Tibial nerve (tissue), 4 donors: ENCODE measurements at places on chromosomes 7 and 10. TPM values are rescaled to one million over a fixed set of nuclear protein-coding genes. Genes with fewer than 3 reads are reported as not detected.

OR13A1 gene
- not detected for total RNA-seq

CHAT gene
- total RNA-seq: not detected

GRCh38 chr7:105894131-105894530 lies 17.7 kb upstream of the ATXN7L1 start:
- DNase-seq: no peak
- no peaks in the 10 kb centered on the region for H3K27me3 ChIP-seq
- no peaks in the 10 kb centered on the region for H3K36me3 ChIP-seq

- no peak overlapping the region for H3K27ac ChIP-seq
- no peaks in the 10 kb centered on the region for H3K27me3 ChIP-seq
- H3K36me3 ChIP-seq: peaks cover 4% of the 10 kb centered on the region
- no peak for DNase-seq
- H3K4me3 ChIP-seq: no peak overlapping the region
Measured at GRCh38 chr7:80189638-80190037, 55.0 kb downstream of the GNAI1 start.
